ENCODE measurements at places on chromosomes 12 and 14.

GRCh38 chr12:109450980-109451379 is 26.1 kb downstream of the KCTD10 start:
- no peak for DNase-seq

DNA sequence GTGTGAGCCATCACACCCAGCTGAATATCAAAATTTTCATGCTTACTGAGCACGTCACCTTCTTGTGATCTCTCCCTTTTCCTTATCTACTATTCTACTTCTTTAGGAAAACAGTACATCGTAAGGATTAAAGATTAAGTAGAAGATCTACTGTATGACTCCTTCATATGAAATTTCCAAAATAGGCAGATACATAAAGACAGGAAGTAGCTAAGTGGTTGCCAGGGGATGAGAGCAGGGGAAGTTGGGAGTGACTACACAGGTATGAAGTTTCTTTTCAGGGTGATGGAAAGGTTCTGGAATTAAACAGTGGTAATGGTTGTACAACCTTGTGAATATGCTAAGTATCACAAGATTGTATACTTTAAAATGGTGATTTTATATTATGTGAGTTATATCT is 36.5 kb upstream of the CERS5 start:
- DNase-seq = no peak

DNA sequence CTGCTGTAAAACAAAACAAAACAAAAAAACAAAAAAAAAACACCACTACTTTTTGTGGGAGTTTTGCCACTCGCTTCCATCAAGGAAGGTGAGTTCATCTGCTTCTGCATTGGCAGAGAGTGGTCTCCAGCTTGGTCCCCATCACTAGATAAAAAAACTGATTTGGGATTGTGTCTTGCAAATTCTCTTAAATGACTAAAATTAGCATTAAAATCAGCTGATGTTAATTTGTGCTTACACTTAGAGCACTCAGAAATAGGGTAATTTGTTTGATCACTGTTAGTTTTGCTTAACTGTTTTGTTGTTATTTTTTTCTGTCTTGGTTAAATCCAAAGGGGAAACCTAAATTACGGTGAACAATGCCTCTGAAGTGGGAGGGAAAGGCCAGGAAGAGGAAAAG is 1048.0 kb downstream of the LRFN5 start:
- DNase-seq = no peak

- no peak for DNase-seq
These were observed 818.9 kb downstream of the TMTC2 start for GRCh38 chr12:83505586-83505985.

DNA sequence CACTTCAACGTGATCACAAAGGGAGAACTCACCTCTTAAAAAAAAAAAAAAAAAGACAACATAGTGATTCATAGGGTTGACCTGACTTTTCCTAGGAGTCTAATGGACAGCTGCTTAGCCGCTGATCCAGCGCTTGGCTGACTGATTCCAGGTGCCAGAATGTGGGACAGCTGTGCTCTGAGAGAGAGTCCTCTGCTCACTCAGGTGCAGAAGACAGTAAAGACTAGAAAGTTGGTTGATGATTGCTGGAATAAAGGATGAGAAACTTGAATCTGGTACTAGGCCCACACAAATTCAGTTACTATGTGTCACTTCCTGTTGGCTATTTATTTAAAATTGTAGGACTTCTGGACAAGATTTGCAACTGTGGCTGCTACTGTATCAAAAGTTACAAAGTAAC is 229.4 kb downstream of the CHST11 start:
- DNase-seq = no peak

GRCh38 chr12:12018454-12018853 is 52.3 kb upstream of the BCL2L14 start:
- no peak for DNase-seq

- no peak for DNase-seq
These were observed 46.9 kb downstream of the KLHL28 start for GRCh38 chr14:44914849-44915248.

- no peak for DNase-seq
These were observed 463.4 kb downstream of the SLC16A7 start for GRCh38 chr12:60059180-60059579.

DNA sequence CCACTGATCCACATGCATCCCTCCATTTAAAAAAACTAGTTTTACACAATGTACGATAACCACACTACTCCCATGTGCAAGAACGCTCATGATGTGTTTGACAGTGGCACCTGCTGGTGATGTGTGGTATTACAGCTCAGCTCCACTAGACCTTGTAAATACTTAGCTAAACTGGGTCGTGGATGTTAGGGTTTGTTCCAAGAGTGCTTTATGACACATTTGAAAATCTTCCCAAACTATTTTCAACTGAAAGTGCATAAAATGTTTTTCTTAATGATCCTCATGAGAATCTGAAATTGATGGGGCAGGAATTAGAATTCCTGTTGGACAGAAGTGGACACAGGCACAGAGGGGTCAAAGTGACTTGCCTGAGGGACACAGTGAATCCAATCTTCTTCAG is 99.2 kb downstream of the SCARB1 start:
- peak; percentile 18 for DNase-seq

GRCh38 chr14:33493266-33493665 is 457.6 kb downstream of the EGLN3 start:
- DNase-seq = no peak

GRCh38 chr12:117872546-117873169 is 96.1 kb downstream of the KSR2 start:
- no peak for DNase-seq

DNA sequence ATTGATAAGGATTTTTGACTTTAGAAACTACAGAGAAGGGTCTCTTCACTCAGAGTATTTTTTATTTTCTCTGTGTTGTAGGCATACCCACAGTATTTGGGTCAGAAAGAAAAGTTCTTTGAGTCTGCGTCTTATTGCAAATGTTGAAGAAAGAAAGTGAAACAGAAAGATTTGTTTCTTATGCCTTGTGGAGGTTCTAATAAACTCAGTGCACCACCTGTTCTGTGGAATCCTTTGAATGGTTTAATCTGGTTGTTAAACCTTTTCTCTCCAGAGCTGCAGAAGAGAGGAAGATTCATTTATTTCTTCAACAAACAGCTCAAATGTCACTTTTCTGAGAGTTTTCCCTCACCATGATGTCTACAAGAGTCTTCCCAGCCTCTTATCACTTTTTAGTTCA is 146.6 kb upstream of the PLEKHG7 start:
- DNase-seq = no peak

DNA sequence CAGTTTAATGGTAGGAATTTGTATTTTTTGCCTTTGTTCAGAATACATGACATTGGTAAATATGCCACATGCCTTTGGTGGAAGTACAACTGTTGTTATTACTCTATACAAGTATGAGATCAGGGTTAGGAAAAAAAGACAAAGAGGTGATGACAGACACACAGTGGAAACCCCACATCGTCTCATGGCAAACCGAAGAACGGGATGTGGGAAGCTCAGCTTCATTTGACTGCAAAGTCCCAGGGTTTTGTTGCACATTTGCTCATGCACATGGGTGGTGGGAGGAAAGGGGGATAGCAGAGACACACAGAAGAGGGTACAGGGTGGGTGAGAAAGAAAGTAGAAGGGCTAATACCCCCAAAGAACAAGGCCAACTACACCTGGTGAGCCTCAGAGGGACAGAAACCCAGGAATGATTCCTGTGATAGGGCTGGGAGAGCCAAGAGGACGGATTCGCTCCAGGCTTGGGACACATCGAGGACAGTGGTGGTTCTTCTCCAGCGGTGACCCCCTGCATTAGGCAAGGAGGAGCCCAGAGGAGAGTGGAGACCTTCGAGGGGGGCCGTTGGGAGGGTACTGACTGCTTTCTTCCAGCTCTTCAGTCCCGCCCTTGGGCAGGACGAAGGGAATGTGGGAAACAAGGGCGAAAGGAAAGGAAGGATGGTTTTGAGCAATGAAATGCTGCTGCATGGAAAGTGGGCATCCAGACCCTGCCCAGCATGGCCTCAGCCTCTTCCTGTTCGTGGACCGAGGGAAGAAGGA is 8.1 kb downstream of the VAMP1 start:
- DNase-seq = no peak

DNA sequence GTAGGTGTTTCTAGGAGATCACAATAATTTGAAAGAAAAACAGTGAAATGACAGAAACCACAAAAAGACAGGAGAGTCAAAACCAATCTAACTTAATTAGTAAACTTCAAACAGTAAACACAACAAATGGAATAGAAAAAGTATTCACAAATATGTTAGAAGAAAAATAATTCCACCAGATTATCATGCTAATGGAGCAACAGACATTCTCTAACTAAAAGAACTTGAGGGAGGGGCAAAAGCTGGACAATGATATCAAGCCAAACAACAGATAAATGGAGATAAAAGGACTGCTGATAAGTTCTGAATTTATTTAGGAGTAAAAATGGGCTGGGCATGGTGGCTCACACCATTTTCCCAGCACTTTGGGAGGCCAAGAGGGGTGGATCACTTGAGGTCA is 28.7 kb downstream of the CRY1 start:
- DNase-seq = no peak

- no peak for DNase-seq
These were observed 15.1 kb downstream of the EPYC start for GRCh38 chr12:90989686-90990111.

DNA sequence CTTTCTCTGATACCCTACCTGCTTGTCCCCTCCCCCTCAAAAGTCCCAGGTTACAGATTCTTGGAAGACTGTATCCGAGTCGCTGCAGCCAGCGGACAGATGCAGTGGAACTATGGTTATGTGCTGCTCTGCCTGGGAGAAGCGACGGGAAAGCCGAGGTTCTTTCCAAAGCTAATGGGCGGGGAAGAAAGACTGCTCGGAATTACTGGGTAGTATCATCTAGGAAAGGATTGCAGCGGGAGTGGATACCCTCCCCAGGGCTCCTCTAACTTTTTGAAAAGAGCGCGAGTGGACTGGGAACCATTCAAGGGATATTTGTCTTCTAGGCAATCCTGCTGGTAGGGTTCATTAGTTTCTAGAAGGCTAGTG is 1.4 kb downstream of the PTHLH start:
- no peak for DNase-seq

DNA sequence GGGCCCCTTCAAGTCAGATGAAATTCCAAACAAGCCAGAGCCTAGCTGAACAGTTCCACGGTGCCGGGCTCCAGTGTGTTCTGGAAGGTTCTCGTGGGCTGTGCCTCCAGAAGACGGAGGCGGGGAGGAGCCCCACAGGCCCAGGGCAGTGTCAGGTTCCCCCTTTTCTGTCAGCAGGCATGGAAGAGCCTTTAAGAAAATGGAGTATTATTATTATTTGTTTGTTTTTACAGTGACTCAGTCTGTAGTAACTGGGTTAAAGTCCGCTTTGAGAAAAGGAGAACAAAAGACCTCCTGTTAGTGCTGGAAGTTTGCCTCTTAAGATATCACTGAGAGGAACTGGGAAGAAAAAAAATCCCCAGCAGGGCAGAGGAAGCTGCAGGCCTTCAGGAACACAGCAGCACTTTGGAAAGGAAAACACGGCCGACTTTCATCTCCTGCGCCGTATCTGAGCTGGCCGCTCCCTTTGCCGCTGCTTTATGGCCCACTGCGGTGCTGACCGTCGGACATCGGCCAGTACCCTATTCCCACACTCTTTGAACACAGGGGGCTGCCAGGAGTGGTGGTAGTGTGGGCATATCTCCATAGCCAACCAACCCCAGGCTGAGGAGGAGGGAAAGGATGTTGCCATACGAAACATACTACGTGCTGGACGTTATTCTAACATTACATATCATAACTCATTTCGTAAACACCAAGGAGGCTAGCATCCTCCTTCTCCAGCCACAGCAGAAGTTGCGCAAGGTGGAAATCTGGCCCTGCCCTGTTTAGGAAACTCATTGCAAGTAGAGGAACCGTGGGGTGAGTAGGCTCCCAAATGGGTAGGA is 194.0 kb downstream of the ZFP36L1 start:
- DNase-seq = no peak

DNA sequence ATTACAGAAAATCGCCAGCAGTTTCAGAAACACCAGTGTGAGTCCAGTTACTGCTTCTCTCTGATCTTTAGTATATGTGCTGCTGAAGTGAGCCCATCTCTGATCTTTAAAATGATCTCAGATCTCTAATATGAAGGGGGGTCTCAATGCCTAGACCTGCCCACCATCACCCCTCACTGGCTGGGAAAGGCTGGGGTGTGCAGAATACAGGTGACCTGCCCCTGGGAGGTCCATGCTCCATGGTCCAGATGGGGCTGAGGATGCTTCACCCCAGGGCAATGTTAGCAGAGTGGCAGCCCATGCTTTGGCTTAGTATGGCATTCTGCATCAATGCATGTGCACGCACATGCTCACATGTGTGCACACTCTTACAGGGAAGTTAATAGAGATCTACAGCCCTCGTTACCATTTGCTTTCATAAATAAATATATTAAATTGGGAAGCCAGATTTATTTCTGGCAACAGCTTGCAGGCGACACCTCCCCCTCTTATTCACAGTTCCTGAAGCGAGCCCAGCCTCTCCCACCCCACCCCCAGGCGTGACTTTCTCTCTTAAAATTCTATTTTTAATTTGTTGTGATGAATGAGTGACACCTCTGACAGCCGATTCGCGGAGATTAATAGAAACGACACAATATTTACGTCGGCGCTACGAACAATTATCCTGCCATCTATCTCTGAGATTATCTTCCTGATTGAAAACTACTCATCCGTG is 104.7 kb upstream of the ESRRB start:
- DNase-seq = no peak

DNA sequence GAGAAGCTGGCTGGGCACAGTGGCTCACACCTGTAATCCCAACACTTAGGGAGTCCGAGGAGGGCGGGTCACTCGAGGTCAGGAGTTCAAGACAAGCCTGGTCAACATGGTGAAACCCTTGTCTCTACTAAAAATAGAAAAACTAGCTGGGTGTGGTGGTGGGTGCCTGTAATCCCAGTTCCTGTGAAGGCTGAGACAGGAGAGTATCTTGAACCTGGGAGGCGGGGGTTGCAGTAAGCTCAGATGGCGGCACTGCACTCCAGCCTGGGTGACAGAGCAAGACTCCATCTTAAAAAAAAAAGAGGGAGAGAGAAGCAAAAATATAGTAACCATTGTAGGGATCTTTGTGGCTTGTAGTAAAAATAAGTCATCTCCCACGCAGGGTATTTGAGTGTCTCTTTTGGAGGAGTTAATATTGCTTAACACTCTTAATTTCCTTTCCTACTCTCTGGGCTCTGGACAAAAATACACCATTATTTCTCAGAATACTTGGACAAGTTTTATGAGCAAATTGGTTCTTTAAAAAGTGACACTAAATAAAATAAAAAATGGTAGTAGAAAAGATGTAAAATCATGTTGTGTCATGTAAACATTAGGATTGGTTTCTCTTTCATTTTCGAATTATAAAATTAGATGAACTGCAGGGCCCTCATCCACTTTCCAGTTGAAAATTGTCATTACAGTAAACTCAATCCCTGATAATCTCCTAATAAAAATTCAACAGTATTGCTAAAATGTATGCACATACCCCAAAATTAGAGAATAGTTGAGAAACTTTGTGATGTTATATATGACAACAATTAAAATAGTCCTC is 61.1 kb upstream of the C12orf71 start:
- DNase-seq = peak; percentile 33

GRCh38 chr12:1630133-1630826 is 1.2 kb downstream of the WNT5B start:
- DNase-seq = no peak

- DNase-seq = no peak
These were observed 436.5 kb downstream of the PDZRN4 start for GRCh38 chr12:41624571-41624970.

Data from hematopoietic multipotent progenitor cell treated with erythropoietin and hydrocortisone succinate and interleukin-3 and kit ligand, for 15 days (in vitro differentiated cells).